ENCODE measurements at places on chromosomes 4 and X.

DNA sequence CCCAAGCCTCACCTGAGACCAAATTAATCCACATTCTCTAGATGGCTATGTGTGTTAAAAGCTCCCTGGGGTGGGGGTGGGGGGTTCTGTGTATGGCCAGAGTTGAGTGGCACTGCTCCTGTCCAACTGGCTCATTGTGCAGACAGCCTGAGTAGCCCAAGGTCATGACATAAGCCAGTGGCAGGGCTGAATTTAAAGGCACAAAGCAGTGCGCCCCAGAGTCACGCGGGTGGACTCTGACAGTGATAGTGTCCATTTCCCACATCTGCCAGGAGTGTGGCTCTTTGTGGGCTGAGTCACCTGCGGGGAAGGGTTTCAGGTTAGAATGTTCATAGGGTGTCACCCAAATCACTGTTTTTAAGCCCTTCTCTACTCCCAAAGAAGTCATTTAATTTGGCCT is 45.4 kb downstream of the SCD5 start:
- no peak overlapping the region for H3K4me3 ChIP-seq
- H3K27ac ChIP-seq: no peak overlapping the region
- H3K4me1 ChIP-seq: peaks cover 8% of the 10 kb centered on the region
- no peak for DNase-seq
- H3K27me3 ChIP-seq: no peaks in the 10 kb centered on the region
- H3K36me3 ChIP-seq: no peaks in the 10 kb centered on the region

DNA sequence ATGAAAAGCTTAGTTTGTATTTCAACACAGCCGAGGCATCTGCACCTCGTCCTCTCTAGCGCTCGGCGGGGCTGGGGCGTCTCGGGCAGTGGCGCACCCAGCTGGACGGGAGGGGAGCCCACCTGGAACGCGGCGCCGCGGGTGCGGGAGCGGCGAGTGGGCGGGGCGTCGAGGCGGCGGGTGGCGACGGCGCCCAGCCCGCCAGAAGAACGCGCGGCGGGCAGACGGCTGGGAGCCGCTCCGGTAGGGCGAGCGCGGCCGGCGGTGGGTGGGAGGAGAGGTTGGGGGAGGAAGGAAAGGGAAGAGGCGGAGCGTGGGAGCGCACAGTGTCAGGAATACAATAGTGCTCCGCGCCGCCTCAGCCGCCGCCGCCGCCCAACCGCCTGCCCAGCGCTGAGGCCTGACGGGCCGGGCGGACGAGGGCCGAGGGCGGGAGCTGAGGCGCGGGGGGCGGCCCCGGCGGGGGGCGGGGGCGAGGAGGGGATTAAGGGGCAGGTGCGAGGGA is at the start of gene JADE3:
JADE3 (plus strand) TSS at position 324 of the 505 bp plus-strand sequence. CDS start 72,474 bp downstream, outside the sequence.
- H3K27me3 ChIP-seq: no peaks in the 10 kb centered on the region
- peak; percentile 29 for DNase-seq
- H3K36me3 ChIP-seq: no peaks in the 10 kb centered on the region
- H3K4me1 ChIP-seq: no peaks in the 10 kb centered on the region

- no peaks in the 10 kb centered on the region for H3K4me1 ChIP-seq
- no peak overlapping the region for H3K4me3 ChIP-seq
- DNase-seq: no peak
- H3K36me3 ChIP-seq: no peaks in the 10 kb centered on the region
- H3K27me3 ChIP-seq: no peaks in the 10 kb centered on the region
- H3K27ac ChIP-seq: no peak overlapping the region
These were observed 1022.4 kb upstream of the DIAPH2 start for GRCh38 chrX:95662200-95662599.

- no peaks in the 10 kb centered on the region for H3K4me1 ChIP-seq
- no peaks in the 10 kb centered on the region for H3K27me3 ChIP-seq
- no peaks in the 10 kb centered on the region for H3K36me3 ChIP-seq
These were observed 119.6 kb upstream of the BANK1 start for GRCh38 chr4:101670897-101671296.

DNA sequence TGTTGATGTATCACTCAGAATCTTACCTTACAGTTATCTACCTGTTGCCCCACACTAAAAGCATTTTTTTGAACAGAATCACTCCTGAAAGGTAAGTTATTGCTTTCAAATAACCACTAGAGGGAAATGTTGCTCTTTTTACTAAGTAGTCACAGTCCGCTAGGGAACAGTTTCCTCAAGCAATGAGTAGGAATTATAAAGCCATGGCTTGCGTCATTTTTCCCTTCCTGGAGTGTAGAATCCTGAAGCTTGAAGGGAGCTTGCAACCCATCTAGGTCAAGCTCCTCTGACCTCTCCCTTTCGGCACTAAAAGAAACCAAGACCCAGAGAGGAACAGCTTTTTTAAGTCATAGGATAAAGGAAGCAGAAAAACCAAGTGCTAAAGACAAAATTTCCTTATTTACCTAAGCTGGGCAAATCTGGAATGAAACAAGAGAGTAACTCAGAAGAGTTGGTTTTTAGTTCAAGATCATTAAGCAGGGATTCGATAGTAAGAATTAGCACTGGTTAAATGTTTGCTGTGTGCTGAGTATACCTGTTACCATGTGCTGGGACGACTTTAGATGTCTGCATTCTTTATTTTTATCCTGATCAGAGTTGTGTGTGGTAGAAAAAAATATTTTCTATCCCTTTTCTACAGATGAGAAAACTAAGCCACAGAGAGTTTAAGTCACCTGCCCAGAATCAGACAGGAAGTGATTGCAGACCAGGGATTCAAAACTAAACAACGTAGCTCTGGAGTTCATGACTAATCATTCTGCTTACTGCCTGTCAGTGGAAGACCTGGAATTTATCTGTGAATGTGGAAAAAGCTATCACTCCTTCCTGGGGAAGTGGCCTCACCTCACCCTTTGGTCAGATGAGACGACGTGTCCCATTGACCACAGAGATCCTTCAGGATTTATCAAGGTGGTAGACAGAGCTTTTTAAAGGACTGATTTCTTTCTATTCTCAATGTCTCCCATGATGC is 631.5 kb downstream of the RAB28 start:
- H3K27ac ChIP-seq: no peak overlapping the region
- DNase-seq: peak; percentile 63
- no peaks in the 10 kb centered on the region for H3K36me3 ChIP-seq
- H3K4me1 ChIP-seq: peaks cover 4% of the 10 kb centered on the region
- H3K27me3 ChIP-seq: 0 out of 2 replicates have a peak, but pooled peaks cover 9% of the 10 kb centered on the region
- H3K4me3 ChIP-seq: no peak overlapping the region

DNA sequence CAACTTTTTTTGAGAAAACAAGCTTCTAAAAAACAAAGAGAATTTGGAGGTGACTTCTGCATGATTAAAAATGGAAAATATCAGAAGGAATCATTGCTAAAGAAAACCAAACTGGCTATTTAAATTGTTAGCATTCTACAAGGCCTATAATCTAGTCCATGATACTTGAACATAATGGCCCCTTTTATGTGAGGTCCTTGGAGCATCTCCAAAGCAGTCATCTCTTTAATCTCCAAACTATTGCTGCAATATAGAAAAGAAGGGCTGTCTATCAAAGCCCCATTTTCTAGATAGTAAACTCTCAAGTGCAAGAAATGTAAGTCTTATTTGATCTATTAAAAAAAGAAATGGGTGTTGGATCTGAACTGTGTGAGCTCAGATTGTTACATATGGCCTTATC is 615.1 kb downstream of the CENPC start:
- no peak overlapping the region for H3K27ac ChIP-seq
- H3K4me1 ChIP-seq: no peaks in the 10 kb centered on the region
- H3K36me3 ChIP-seq: no peaks in the 10 kb centered on the region
- no peaks in the 10 kb centered on the region for H3K27me3 ChIP-seq
- no peak overlapping the region for H3K4me3 ChIP-seq

GRCh38 chr4:10115797-10116568 is 616 bp downstream of the WDR1 start:
- H3K36me3 ChIP-seq: peaks cover 45% of the 10 kb centered on the region
- H3K4me1 ChIP-seq: peaks cover 27% of the 10 kb centered on the region
- peak overlapping the region; percentile 77 for H3K27ac ChIP-seq
- no peaks in the 10 kb centered on the region for H3K27me3 ChIP-seq
- peak overlapping the region; percentile 71 for H3K4me3 ChIP-seq
- peak; percentile 28 for DNase-seq

GRCh38 chr4:3069661-3070199 is 4.6 kb downstream of the HTT-AS start:
- peaks cover 7% of the 10 kb centered on the region for H3K4me1 ChIP-seq
- no peak overlapping the region for H3K4me3 ChIP-seq
- DNase-seq: no peak

DNA sequence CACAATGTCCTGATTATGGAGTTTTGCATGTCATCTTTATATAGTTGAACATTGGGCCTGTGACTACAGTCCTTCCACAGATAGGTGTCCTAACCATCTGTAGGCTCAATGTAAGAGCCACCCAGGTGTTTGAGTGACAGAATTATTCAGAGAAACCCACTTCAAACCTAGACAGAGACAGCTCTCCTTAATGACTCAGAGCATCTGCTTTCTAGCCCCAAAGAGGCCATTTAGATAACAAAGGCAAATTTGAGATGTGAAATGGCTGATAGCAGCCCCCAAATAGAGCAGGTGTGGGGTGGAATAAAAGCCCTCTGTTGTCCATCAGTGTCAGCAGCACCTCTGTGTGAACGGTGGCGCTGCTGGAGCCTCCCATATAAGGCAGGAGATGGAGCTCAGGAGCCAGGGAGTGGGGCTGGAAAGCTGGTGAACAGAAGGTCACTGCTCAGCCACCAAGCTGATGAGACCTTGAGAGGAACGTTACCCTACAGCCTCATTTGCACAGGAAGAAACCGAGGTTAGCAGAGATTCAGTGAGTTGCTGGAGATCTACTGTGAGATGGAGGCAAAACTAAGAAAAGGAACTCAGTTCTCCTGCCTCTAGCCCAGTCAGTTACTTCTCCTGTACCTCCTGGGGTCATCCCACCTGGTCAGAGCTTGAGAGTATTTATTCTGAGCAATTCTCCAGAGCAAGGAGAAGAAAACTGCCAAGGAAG is 153.3 kb upstream of the LNX1 start:
- no peaks in the 10 kb centered on the region for H3K4me1 ChIP-seq
- H3K27ac ChIP-seq: no peak overlapping the region
- no peaks in the 10 kb centered on the region for H3K36me3 ChIP-seq
- no peak for DNase-seq
- H3K4me3 ChIP-seq: no peak overlapping the region
